ENCODE measurements at places on chromosomes 2 and 18.

GRCh38 chr18:75139226-75139911 is 69.6 kb downstream of the PTGR3 start:
- no peak for DNase-seq

GRCh38 chr2:173412628-173413027 is 58.0 kb downstream of the CDCA7 start:
- DNase-seq = no peak

- DNase-seq = no peak
Observed at GRCh38 chr2:64626963-64627760, 26.6 kb downstream of the SERTAD2 start.

- peak; percentile 43 for DNase-seq
Observed at GRCh38 chr2:230323385-230324106, 3.4 kb upstream of the SP140L start.

GRCh38 chr2:181125359-181125758 is 145.0 kb downstream of the UBE2E3 start:
- no peak for DNase-seq

DNA sequence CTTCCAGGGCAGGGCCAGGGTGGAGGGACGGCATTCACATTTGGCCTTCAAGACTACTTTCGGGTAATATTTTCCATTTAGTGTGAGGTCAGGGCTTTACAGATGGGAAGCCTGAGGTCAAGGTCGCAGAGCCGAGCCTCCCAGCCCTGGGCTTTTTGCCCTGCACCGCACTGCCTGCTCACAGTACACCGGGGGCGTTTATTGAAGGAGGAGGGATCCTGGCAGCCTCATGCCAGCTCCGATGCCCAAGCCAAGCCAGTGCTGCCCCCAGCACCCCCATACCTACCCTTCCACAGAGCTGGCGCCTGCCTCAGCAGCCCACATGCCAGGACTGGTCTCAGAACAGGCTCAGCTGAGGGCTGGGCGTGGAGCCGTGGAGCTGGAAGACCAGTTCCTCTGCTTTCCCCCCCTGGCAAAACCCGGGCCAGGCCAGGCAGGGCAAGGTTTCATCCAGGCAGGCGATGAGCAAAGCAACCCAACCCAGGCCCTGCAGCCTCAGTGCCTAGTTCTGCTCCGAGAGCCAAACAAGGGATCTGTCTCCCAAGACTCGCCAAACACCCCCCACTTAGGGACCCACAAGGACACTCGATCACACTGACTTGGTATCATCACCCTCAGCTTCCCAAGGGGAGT is 11.9 kb downstream of the SDC1 start:
- DNase-seq = no peak

DNA sequence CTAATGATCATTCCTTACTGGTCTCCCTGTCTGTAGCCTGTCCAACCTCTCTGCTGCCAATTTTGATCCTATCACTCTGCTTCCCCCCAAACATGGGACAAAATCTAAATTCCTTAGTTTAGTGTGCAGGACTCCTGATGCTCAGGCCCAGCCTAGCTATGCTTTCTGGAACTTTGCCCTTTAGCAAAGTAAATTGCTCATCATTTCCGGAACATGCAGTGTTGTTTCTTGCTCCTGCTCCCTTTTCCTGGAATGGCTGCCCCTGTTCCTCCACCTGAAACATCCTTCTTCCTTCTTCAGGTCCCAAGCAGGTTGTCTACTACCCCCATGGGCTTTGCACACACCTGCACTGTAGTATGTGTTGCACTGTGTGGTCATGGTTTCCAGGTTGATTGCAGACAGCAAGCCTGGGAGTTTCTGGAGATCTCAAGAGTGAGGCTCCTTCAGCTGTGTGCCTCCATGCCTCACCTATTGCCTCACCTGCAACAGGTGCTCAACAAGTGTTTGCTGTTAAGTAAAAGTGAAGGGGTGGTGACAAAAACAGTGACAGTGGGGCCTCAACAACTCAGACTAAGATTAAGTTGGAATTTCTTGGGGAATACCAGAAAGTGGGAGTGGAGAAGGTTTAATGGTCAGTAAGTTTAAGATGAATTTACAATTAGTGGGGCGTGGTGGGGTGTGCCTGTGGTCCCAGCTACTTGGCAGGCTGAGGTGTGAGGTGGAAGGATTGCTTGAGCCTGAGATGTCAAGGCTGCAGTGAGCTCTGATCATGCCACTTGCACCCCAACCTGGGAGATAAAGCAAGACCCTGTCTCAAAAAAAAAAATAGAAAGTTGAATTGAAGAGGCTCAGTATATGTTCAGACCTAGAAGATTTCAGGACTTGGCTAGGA is 120.0 kb downstream of the DNAH6 start:
- DNase-seq = no peak

- DNase-seq = peak; percentile 38
Observed at GRCh38 chr2:44836174-44836573, 105.3 kb upstream of the SIX3 start.

DNA sequence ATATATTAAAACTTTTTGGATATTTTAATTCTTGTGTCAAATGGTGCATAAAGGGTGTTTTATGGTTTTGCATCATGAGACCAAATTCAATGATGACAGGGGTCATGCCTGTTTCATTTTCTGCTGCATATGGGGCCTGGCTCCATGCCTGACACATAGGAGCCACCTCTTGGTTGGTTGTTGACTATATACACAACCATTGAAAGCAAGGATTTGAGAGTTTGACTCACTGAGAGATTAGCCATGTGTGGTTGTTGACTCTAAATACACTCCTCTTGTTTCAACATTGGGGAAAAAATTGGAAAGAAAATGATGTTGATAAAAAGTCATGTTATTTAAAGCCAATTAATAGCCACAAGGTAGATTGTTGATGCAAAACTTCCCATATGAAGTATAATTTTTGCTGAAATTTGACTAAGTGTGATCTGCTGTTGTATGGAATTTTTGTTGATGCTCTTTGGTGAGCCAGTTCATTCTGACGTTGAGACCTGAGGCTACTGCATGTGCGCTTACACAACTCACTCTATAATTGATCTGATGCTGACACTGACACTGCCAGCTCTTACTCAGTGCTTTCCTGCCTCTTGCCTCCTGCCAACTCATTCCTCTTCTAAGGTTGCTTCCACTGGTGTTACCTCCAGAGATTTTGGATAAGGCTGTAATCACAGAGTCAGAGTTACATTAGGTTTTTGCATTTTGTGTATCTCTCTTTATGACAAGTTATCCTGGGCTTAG is 446.2 kb upstream of the SLC14A2 start:
- DNase-seq = no peak

GRCh38 chr2:205760157-205760556 is 77.9 kb downstream of the NRP2 start:
- no peak for DNase-seq

GRCh38 chr2:20815216-20815615 is 7.7 kb downstream of the LDAH start:
- DNase-seq = no peak

DNA sequence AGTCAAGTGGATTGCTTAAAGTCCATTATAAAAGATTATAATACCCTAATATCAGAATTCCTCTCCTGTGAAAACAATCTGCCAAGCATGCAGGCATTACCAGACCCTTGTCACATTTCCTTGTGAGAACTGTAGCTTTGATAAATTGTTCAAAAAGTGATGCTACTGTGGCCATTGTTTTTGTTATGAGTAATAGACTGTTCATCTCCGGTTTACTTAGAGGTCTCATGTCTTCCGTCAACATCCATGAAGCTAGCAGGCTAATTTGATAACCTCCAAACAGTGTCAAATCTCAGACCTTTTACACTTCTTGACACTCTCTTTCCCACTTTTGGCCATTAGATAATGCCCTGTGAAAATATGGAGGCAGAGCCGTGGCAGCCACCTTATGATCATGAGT is 342.7 kb downstream of the CPS1 start:
- DNase-seq = no peak

GRCh38 chr2:75844651-75845050 is 133.9 kb upstream of the GCFC2 start:
- no peak for DNase-seq

GRCh38 chr2:36567711-36568408 is 30.1 kb downstream of the FEZ2 start:
- DNase-seq = no peak

- peak; percentile 50 for DNase-seq
Observed at GRCh38 chr2:232901736-232902578, 31.9 kb downstream of the SNORC start.

GRCh38 chr2:72713857-72714256 is 112.0 kb downstream of the EXOC6B start:
- DNase-seq = no peak

DNA sequence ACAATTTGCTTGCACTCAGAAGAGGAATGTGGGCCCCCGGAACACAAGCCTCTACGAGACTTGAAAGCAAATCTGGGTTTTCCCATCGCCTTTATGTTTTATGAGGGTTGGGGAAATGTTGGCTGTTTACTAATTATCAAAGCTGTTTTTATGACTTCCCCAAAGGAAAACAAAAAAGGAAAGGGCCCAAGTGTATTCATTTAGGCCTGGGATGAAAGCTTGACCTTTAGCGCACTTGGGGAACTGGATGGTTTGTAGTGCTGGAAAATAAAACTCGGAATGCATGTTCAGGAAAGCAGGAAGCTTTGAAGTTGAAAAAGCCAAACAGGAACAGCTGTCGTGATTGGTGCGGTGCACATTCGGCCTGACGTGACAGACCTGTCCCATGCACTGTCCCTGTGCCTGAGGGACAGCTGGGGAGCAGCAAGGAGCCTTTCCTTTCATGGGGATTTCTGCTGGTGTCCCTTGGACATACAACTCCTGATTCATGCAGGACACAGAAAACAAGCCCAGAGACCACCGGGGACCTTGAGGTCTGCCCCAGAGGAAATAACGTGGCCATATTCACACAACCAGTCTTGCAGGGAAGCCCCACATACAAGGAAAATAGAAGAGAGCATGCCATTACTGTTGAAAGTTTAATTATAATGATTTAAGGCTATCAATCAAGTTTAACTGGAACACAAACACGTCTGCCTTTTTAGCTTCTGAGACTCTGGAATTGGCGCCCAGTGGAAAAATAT is 169.7 kb upstream of the APCDD1 start:
- no peak for DNase-seq

DNA sequence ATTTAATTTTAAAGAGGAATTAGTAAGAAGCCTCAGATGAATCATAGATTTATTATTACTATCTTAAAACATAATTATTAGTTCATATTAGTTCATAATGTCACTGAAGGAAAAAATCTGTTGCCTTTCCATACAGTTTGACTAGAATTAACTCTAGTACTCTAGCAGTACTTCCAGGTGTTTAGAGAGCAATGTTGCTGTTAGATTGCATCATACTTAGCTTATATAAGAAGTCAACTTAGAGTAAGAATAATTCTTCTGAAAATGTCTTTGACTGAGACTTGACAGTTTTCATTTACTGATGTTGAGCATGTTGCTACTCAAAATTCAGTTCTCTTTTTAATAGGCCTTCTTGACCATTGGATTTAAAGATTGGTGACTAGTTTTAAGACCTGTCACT is 4.7 kb downstream of the RAB3GAP1 start:
- DNase-seq = no peak

DNA sequence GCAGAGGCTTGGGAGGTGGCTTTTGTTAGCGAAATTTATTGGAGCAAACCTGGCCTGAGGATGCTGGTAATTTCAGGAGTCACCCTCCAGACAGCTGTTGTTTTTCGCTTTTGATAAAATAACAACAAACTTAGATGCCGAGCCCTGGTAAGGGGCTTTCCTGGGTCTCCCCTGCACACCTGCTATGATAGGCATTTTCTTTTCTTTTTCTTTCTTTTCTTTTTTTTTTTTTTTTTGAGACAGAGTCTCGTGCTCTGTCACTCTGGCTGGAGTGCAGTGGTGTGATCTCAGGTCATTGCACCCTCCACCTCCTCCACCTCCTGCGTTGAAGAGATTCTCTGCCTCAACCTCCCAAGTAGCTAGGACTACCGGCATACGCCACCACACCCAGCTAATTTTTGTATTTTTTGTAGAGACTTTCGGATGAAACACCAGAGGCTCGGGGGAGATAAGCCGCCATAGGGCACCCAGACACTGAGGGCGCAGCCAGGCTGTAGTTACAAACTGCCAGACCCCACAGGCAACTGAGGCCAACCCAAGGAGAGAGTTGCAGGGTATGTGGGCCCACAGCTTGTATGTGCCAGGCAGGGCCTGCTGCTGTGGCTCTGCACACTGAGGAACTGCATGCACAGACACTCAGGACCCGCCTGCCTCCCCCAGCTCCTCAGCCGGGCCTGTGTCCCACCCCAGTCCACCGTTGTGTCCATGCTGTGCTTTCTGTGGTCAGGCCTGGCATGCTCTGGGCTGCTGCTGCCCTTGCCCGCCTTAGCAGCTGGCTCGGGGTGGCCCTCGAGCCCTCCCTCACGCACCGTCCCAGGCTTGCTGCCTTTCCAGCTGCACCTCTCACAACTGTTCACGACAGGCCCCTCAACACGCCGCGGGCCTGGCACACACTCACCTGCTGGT is 3.9 kb downstream of the GYPC start:
- no peak for DNase-seq

DNA sequence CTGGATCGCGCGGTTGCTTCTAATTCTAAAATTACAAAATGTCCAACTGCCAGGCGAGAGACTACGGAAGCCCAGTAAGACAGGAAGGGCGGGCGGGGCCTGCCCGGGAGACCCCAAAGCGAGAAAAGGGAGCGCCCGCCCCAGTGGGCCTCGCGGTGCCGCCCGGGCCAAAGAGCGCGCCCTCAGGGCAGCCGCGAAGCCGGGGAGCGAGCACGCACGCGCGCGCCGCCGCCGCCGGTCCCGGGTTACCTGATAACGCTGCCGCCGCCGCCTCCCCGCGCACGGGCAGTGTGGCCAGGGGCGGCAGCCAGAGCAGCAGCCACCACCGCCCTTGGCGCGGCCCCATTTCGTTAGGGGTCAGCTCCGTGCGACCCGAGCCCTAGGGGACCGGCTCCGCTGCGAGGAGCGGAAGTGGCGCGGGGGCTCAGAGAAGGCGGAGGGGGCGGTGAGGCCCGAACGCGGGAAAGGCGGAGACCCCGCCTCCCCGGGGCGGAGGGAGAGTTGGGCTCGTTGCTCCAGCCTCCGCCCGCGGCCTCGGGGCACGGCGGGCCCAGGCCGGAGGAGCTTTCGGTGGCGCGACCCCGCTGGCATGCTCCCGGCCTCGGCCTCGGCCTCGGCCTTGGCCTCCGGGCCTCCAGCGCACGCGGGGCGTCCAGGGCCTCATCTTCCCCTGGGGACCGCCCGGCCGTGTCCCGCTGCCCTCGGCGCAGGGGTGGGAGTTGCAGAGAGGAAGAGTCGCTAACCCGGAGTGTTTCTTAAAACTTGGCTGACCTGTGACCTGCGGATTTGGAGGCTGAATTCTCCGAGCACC is at the start of gene NEMP2:
TSS of gene NEMP2 (minus strand) at position 413 of the 811 bp plus-strand sequence. CDS start at position 346, 67 bp downstream.
- DNase-seq = peak; percentile 90

DNA sequence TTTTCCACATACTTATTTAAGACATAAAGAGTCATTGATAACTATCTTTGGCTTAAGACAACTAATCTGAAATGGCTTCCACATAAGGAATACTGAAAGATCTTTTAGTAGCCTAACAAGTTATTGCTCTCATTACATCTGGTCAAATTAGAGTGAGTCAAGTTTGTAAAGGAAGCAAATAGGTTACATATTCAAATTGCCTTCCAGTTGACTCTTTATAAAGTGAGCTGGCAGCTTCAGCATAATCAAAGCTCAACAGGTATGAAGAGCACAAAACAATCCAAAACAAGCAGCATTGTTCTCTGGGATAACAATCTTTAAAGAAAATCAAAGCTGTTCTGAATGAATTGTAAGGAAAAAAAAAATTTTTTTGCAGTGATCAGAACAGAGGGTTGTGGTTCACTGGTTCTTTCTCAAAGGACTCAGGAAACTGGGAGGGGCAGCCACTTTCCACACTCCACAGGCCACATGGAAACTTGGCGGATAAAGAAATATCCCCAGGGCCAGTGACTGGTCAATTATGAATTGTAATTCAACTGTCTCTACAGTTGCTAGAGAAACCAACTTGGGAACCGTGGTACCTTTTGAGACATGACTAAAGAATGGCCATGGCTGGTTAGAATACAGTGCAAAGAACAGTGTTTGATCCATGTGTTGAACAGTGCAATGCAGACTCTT is 369.3 kb upstream of the KCNH7 start:
- no peak for DNase-seq
